ENCODE measurements at places on chromosomes 2 and 18.

DNA sequence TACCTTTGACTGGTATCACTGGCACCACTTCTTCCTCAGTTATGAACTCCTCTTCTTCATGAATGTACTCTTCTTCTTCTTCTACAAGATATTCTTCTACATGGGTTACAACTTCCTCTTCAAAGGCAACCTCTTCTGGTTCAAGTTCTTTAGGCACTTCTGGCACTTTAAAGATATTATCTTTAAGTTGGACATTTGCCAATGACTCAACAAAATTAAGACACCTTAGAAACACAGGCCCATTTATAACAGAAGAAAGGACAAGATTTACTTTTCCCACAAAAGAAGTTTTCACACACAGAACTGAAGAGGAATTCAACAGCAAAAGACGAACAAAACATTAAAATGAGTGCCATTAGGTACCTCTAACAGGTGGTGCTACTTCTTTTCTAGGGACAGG lies 127.3 kb downstream of the TTN start:
- DNase-seq, result no peak

- DNase-seq, result no peak
These were observed 29.0 kb upstream of the MAL start for GRCh38 chr2:94996305-94997100.

- no peak for DNase-seq
These were observed 653.3 kb upstream of the PKDCC start for GRCh38 chr2:41394541-41394940.

DNA sequence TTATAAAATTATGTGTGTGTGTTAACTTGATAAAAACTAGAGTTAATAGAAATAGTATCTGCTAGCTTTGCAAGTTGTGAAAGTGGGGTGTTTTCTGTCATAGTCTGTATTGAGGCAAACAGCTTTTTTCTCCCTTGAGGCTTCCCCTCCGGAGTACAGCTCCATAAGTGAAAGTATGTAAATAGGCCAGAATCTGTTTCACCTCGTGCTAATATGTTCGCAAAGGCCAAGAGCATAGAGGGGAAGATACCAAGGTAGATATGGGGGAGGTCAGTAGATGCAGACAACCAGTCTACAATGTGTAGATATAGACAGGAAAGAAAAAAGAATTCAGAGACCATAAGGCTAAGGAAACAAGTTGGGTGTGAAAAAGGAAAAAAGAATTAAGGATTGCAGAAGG lies 72.9 kb downstream of the PTRHD1 start:
- DNase-seq, result no peak

GRCh38 chr2:241941691-241942301 lies 72.3 kb downstream of the RTP5 start:
- DNase-seq, result peak; percentile 50

DNA sequence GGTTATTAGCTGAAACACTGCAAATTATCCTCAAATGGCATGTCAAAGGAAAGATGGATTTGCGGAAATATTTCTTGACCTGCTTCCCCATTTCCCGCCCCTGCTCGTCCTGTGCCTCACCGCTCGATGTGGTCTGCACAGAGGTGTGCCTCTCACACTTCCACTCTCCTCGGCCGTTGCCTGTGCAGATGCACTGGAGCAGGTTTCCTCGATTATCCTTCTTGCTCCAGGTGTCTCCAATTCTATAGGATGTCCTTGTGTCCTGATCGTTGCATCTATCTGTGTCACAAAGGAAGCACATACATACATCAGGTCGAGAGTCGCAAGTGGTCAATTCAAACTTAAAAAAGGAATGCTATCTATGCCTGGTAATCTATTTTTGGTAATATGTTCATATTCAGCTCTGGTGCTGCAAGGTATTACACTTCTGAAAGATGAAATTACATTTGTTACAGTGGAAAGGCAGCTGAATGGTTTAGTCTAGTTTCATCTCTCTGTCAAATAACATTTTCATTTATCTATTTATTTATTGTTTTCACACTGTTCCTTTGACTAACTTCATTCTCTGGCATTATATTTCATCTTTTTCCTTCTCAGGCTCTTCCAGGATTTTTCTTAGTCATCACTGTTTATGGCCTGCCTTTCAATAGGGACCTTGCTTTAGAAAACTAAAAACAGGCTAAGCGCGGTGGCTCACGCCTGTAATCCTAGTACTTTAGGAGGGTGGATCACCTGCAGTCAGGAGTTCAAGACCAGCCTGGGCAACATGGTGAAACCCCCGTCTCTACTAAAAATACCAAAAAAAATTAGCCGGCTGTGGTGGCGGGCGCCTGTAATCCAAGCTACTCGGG lies 7.6 kb downstream of the FN1 start:
- DNase-seq, result no peak

GRCh38 chr18:72674710-72675109 lies 130.6 kb upstream of the CBLN2 start:
- peak; percentile 13 for DNase-seq

- no peak for DNase-seq
These were observed 147.0 kb downstream of the ESCO1 start for GRCh38 chr18:21453511-21453901.

- no peak for DNase-seq
These were observed 79.2 kb downstream of the COMMD1 start for GRCh38 chr2:61984682-61985081.

- peak; percentile 80 for DNase-seq
These were observed 2.4 kb downstream of the CTIF start for GRCh38 chr18:48541026-48541746.

All from Ammon's horn (tissue), 1 donor.